ENCODE measurements at places on chromosomes 6 and 20. TPM values are rescaled to one million over a fixed set of nuclear protein-coding genes. Genes with fewer than 3 reads are reported as not detected.

Gene ISM1
- total RNA-seq: not detected

Gene LPIN3
- 5.2 TPM for total RNA-seq

Gene PAX1
- not detected for total RNA-seq

Gene EYS
- total RNA-seq: not detected

Gene PRND
- total RNA-seq: 1.2 TPM

Gene EPHA7
- total RNA-seq: 0.40 TPM

Gene SAMD5
- total RNA-seq: 3.6 TPM

Gene LZTS3
- total RNA-seq: 3.2 TPM

Gene ZNF451
- 85.2 TPM for total RNA-seq

Gene CEP57L1
- 42.3 TPM for total RNA-seq

Gene HLA-DOB
- total RNA-seq: not detected

Gene RAD21L1
- 0.07 TPM for total RNA-seq

Gene DSE
- total RNA-seq: 41.6 TPM

Gene APCDD1L
- 0.40 TPM for total RNA-seq

Gene DLK2
- total RNA-seq: 0.27 TPM

Gene HLA-DQA2
- not detected for total RNA-seq

Gene SLC17A1
- total RNA-seq: not detected

Gene TAAR6
- not detected for total RNA-seq

Gene TRIM15
- not detected for total RNA-seq

Gene ELOVL5
- total RNA-seq: 125 TPM

Gene GABRR2
- total RNA-seq: 0.27 TPM

Gene C6orf163
- total RNA-seq: 4.6 TPM

Gene RMND1
- total RNA-seq: 38.7 TPM

Gene CTNNBL1
- total RNA-seq: 28.9 TPM

Gene OOEP
- not detected for total RNA-seq

Gene ELOVL2
- not detected for total RNA-seq

Gene SLC32A1
- not detected for total RNA-seq

Gene LINC00237
- total RNA-seq: not detected

Gene NHLRC1
- total RNA-seq: 2.3 TPM

Gene PGC
- total RNA-seq: not detected

Gene LTB
- 0.80 TPM for total RNA-seq

Gene IRF4
- total RNA-seq: not detected

Gene IL17F
- not detected for total RNA-seq

Gene LHFPL5
- total RNA-seq: not detected

Gene RIMS1
- 0.93 TPM for total RNA-seq

Gene ANGPT4
- not detected for total RNA-seq

Gene R3HDML
- not detected for total RNA-seq

Gene PRR18
- total RNA-seq: not detected

Gene CCN6
- not detected for total RNA-seq

Gene VWA7
- total RNA-seq: 0.29 TPM

Gene ARHGAP40
- total RNA-seq: 0.13 TPM

Gene OR12D3
- total RNA-seq: not detected

Gene FAM83D
- total RNA-seq: 33.8 TPM

Gene PPP1R3G
- 0.36 TPM for total RNA-seq

Gene TMC2
- not detected for total RNA-seq

Gene FNDC11
- total RNA-seq: 0.40 TPM

Gene SMAP1
- 37.2 TPM for total RNA-seq

Gene ANKEF1
- total RNA-seq: 2.8 TPM

Gene HLA-DQA1
- total RNA-seq: not detected

Gene ZNF165
- total RNA-seq: 0.27 TPM

Gene SLC26A8
- under 0.01 TPM for total RNA-seq

Gene KCNQ2
- not detected for total RNA-seq

Gene BTNL2
- total RNA-seq: not detected

Gene RAB32
- 103 TPM for total RNA-seq

Gene WFDC2
- not detected for total RNA-seq

Gene DDRGK1
- 26.8 TPM for total RNA-seq
